Activated gamma-delta T cell treated with anti-CD3 and anti-CD28 coated beads, Interleukin-2, amount 50 U/mL, for 16 hours (primary cell): ENCODE measurements at places on chromosomes 6 and 20.

GRCh38 chr6:133526436-133526835 lies 285.3 kb downstream of the EYA4 start:
- DNase-seq: no peak

GRCh38 chr20:11686820-11687543 lies 230.7 kb upstream of the BTBD3 start:
- DNase-seq: no peak

DNA sequence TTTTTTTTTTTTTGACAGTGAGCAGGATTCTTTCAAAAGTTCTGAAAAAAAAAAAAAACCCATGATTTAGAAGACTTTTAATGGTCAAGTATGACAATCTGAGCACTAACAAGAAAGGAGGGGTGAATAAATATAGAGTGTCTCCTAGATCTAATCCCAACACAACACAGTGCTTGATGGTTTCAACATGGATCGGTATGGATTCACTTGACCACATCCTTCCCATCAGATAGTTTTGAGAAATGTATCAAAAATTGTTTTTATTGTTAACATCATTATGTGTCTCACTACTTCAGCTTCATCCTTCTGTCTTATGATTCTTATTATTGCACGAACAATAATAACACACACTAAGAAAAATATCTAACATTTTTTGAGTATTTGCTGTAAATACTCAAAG lies 21.0 kb downstream of the KIF13A start:
- DNase-seq: no peak

GRCh38 chr6:71393471-71393870 lies 104.9 kb downstream of the OGFRL1 start:
- DNase-seq: no peak

- DNase-seq: no peak
These were observed 195.3 kb upstream of the KCNK16 start for GRCh38 chr6:39517756-39518155.

DNA sequence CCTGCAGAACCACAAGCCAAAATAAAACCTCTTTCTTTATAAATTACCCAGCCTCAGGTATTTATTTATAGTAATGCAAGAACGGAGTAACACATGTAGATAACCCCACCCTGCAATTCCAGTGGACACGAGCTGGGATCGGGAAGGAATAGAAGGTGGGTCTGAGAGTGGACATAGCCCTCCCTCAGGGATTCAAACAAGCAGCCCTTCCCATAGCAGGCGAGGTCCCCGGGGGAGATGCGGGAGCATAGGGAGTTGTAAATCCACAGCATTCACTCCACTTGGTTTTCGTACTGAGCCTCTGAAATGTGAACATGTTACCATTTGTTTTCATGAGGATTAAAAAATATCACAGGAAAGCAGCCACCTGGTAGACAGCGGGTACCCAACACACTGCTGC lies 312.6 kb downstream of the CDH4 start:
- no peak for DNase-seq

DNA sequence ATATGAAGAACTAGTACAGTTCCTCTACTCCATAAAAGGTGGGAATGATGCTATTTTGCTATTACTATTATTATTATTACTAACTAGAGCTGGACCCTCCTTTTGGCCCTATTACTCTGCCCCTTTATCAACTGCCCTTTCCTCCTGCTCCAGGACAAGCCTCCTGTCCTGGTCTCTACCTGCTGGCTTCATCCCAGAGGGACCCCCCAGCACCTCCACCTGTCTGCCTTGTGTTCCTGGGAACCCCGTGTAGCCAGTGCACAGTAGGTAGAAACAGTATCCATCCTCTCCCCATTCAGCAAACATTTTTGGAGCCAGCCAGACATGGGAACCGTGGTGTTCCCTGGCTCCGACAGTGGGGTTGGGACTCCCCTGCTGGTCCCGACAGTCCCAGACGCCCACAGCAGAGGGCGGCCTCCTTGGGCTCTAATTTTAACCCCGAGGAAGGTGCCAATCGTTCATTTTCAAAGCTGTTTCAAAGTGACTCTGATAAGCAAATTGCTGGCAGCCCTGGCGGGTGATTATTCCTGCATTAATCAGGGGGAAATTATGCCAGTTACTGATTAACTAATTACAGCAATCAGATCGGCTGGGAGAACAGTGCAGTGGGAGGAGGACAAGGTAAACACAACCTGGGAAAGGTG lies 44.2 kb upstream of the MDGA1 start:
- no peak for DNase-seq

DNA sequence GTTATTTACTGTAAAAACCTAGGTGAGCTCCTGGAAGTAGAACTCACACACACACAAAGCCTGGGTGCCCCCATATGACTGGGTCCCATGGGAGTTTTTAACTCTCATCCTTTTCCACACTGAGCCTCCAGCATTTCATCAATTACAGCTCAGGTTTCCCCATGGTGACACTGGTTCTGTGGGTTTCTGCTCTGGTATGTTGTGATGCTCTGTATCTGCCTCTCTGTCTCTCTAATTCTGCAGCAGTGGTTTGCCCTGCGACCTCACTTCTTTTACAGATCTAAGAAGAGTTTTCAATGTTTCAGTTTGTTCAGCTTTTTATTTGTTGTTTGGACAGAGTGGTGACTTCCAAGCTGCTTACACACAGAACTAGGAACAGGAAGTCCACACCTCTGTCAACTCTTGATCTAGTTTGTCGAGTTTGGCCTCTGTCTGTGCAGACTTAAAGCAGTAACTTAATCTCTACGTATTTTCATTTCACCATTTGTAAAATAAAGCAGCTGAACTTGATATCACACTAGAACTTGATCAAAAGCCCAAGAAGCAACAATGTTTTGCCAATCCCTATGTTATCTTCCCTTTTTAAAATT lies 554.3 kb downstream of the EPHA7 start:
- no peak for DNase-seq

GRCh38 chr6:142856624-142857232 lies 88.2 kb downstream of the HIVEP2 start:
- DNase-seq: no peak

DNA sequence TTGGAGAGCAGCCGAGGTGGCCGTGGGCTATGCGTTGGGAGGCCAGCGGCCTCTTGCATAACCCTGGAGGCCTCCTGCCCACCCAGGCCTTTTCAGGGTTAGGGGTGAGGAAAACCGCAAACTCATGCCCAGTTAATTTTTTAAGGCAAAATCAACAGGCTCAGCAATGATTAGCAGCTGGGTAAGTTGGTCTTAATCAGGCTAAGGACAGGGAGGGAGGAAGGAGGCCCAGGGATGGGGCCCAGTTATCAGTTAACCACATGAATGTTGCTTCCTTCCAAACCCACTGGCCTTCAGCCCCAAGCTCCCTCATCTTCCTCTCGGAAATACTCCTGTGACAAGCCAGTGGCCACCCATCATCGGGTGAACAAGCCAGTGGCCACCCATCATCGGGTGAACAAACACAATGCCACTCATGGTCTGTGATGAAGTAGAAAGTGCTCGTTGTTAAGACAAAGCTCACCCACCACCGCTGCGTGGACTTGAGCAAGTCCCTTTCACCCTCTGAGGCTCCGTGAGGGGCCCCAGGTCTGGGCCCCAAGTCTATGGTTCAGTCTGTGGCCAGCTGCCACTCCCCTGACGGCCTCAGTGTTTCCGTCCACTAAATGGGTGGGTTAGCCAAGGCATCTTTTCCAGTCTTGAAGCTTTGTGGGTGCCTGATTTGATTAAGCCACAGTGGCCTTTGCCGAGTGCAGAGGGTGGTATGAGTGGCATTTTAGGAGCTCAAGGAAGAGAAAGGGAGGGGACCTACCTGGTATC lies 39.4 kb downstream of the HNF4A start:
- DNase-seq: no peak

DNA sequence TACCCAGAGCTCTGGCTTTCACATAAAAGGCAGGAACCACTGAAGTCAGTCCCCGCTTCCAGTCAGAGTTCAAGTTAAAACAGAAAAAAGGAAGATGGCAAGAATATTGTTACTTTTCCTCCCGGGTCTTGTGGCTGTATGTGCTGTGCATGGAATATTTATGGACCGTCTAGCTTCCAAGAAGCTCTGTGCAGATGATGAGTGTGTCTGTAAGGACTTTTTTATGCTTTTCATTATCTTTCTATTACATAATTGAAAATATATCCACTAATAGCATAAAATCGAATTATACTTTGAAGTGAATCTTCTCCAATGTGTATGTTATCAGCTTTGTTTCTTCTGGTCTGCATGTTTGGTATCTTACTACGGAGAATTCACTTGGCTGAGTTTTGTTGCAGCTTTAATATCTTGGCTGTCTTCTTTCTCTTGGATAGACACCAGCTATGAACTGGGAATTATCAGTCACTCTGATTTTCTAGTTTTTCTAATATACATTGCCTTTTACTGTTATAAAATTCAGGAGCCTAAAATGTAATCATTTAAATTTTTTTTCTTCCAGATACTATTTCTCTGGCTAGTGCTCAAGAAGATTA lies at the start of gene OTOR:
OTOR (plus strand) TSS at position 51 of the 593 bp plus-strand sequence; CDS start at position 95, 44 bp downstream.
- no peak for DNase-seq

GRCh38 chr6:56223995-56224394 lies 23.4 kb downstream of the COL21A1 start:
- no peak for DNase-seq

DNA sequence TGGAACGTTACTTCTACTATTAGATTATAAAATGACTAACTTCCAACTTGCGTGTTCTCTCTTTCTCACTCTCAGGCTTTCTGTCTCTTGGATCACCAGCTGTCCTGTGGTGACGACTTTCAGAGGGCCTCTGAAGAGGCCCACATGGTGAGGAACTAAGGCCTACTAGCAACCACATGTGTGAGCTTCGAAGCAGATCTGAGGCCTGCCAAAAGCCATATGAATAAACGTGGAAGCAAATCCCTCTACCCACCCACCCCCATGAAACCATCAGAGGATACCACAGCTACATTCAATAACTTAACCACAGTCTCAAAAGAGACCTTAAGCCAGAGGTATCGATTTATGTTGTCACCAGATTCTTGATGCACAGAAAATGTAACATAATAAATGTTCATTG lies 13.5 kb upstream of the BMP5 start:
- DNase-seq: no peak

GRCh38 chr6:136226027-136226673 lies 24.0 kb downstream of the MTFR2 start:
- peak; percentile 24 for DNase-seq

GRCh38 chr6:2556761-2557160 lies 194.0 kb downstream of the MYLK4 start:
- no peak for DNase-seq

DNA sequence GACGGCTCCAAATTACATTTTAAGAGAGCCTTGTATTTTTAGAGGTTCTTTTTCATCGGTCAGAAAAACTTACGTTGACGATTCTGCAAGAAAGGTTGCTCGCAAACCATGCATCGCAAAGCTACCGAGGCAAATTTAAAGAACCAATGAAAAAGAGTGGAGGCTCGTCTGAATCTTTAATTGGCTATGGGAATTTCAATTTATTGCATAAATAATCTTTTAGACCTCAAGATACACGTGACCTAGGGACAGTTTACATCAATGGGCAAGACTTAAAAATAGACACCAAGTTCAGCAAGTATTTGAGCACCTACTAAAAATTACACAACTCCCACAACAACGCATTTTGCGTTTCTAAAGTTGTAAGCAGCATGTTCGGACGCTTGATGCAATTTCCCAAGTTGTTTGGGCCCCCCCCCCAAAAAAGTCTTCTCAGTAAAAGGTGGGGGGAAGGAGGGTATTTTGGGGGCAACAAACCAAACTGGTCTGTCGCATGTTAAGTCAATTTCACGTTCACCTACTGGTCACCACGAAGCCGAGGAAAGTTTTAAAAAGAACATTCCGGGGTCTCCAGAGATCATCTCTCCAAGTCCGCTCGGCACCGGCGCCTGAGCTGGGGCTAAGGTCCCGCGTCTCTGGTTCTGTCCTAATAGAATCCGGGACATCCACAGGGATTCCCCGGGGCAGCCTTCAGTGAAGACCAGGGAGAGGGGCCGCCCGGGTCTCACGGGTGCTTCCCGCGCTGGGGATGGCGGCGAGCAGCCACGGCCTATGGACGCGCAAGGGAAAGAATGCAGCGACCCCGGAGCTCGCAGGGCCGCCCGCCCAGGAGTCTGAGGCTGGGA lies 851 bp downstream of the SNX5 start:
- no peak for DNase-seq

- no peak for DNase-seq
These were observed 159.9 kb downstream of the GRM4 start for GRCh38 chr6:33985947-33986346.

GRCh38 chr6:134316733-134317431 lies 1.0 kb downstream of the SGK1 start:
- no peak for DNase-seq

DNA sequence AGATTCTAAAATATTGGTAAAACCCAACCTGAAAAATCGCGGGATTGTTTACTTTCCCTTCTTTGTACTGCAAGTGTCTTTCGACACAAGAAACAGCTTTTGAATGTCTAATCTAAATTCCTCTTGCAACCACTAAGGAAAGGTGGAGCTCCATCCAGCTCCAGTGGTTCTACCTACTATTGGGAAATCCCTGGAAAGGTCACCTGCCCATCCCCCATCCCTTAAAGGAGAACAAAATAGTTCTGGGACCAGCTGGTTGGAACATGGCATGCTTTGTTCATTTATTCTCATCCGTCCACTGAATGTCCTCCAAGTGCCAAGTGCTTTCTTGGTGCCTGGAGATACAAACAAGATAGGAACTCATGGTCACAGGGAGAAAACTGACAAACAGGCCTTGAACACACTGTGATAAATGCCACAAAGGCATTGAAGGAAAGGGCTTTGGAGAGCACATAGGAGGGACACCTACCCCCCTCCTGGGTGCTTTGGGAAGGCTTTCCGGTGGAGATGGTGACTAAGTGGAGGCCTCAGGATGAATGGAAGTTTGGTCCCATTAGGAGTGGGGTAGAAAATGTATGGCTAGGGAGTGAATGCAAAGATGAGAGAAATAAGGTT lies 2.3 kb upstream of the CITED2 start:
- DNase-seq: no peak

- DNase-seq: no peak
These were observed 25.6 kb downstream of the GFOD1 start for GRCh38 chr6:13461805-13462204.

DNA sequence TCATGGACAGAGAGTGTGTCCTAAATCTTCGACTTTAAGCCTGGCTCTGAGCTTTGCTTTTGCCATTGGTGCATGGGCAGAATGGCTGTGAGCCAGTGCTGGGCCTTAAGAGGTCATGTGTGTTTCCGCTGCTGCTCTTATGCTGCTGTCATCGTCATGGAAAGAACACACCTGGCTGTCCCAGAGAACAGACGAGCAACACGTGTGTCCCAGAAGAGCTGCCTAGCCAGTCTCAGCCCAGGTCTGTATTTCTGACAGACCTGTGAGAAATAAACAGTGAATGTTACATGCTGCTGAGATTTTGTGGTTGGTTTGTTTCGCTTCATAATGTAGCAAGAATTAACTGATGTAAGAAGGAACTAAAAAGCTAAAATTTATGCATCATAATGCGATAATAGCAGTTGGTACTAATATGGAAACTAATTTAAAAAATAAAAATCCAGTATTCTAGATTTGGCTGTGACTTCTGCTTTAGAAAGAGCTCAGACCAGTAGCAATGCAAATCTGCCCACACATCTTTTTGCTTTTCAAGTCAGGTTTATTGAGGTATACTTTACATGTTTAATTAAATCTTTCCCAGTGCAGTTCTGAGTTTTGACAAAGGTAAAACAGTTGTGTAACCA lies 11.5 kb upstream of the SCP2D1 start:
- DNase-seq: no peak

GRCh38 chr6:97097068-97098047 lies 172.8 kb downstream of the KLHL32 start:
- DNase-seq: no peak
